ENCODE measurements at places on chromosomes 7 and 10.

- no peak for DNase-seq
Measured at GRCh38 chr10:118543714-118544400, 51.6 kb downstream of the PRLHR start.

DNA sequence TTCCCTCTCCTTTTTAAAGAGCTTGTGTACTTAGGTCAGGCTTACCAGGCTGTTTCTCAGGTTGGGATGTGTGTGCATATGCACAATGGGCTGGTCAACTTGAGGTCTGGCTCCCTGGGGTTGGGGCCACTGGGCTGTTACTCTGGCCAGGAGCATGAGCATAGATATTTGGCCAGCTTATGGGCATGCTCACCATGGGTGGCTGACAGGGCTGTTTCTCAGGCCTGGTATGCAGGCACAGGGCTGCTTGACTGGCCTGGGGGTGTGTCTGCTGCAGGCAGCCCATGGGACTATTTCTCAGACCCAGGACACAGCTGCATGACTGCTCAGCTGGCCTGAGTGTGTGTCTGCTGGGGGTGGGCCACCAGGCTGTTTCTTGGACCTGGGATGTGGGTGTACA, 34.6 kb downstream of the SCART1 start:
- no peak for DNase-seq

DNA sequence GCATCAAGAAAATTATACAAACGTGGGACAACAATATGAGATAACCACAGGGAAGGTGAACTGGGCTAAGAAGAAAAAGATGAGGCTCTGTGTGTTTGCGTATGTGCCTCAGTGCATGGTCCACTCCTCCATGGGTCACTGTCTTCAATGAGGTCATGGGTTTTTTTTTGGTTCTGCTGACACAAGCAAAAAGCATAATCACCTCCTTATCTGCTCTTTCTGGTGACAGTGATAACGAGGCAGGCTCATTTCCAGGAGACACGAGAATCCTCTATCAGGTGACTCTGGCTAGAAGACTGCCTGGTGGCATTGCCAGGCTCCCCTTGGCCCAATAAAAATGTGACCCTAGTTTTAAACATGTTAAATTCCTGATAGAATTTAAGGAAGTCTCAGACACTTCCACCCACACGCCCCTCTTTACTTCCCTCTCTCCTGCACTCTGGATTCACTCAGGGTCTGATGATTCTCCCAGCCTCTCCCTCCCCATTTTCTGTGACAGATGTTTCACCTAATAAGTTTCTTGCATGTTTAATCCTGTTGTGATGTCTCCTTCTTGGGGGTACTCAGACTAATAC, 35.3 kb upstream of the CDCA7L start:
- no peak for DNase-seq

DNA sequence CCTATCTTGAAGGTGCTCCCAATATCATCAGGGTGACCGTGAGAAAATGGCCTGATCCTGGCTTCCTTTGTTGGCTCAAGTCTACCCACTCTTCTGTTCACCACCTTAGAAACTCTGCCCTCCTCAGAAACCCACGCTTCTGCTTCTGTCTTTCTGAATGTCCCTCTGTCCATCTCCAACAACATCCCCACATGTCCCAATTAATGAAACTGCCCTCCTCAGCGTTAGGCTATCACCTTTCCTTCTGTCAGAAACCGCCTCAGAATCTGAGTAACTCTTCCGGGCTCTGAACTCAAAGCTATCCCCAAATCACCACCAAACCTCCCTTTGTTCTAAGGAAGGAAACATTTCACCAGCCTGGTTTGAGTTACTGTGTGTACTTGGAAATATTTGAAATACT, 315.8 kb upstream of the ZNF32 start:
- no peak for DNase-seq

All from frontal cortex (tissue), 4 donors.